ENCODE measurements at places on chromosomes 6 and 20. TPM values are rescaled to one million over a fixed set of nuclear protein-coding genes. Genes with fewer than 3 reads are reported as not detected.

DNA sequence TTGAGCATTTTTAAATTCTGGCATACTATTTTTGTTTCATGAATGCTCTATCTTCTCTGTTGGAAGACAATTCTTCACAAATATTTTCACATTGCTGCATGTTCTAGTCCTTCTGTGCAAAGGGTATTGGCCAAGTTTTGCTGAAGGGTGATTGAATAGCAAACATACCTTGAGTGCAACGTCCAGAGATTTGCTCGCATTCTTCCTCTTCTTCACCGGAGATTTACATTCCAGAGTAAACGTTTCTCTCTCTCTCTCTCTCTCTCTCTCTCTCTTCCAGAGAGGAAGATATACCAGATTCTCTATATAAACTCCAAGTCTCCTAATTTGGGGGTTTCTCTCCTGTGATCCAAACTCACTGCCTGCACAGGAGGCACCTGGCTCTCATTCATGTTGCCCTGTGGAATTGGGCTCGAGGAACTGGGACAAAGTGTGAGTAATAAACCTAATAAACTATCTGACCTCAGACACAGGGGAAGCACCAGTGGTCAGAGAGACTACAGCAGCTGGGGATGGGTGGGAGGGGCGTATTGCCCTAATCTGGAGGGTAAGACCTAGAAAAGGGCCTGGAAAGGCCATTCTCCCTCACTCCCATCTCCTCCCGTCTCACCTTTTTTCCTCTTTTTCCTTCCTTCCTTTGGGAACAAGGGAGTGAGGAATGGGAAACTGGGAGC is 1.1 kb upstream of the TREML1 start:
- no peak for DNase-seq

- DNase-seq, result no peak
These were observed 193.3 kb downstream of the UTRN start for GRCh38 chr6:144478483-144478882.

GRCh38 chr20:5932796-5933195 is 17.5 kb downstream of the TRMT6 start:
- DNase-seq, result no peak

DNA sequence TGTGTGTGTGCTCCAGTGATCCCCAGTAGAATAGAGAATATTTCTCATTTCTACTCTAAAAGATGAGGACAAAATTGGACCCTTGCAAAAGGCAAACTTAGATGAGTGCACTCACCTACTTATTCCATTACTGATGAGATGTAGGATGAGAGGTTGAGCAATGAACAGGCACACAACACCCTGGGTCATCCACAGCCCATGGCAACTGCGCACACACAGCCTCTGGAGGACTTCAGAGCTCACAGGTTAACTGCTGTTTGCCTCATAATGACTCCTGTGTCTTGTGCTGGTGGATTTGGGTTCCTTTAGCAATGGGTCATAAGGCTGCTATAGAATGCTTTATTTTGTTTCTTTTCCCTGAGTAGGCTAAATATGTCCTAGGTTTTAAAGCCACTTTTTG is 103.6 kb upstream of the TNFAIP3 start:
- DNase-seq, result no peak

DNA sequence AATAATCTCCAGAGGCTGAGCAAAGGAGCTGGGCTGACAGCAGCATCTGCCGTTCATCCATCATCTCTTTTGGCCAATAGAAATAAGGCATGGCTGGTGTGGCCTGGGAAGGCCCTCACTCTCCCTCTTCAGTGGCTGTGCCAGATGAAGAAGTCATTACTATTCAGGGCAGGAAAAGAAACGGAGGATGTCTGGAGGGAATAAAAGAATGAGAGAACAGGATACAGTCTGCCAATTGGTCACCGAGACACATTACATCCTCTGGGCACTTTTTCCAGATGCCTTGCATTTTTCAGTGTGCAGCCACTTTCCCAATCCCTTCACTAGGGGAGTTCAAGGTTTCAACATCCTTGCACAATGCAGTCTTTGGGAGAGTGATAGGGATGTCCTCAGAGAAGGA is 32.2 kb upstream of the VGLL2 start:
- DNase-seq, result no peak

GRCh38 chr20:63441136-63442099 is 31.0 kb downstream of the KCNQ2 start:
- no peak for DNase-seq

DNA sequence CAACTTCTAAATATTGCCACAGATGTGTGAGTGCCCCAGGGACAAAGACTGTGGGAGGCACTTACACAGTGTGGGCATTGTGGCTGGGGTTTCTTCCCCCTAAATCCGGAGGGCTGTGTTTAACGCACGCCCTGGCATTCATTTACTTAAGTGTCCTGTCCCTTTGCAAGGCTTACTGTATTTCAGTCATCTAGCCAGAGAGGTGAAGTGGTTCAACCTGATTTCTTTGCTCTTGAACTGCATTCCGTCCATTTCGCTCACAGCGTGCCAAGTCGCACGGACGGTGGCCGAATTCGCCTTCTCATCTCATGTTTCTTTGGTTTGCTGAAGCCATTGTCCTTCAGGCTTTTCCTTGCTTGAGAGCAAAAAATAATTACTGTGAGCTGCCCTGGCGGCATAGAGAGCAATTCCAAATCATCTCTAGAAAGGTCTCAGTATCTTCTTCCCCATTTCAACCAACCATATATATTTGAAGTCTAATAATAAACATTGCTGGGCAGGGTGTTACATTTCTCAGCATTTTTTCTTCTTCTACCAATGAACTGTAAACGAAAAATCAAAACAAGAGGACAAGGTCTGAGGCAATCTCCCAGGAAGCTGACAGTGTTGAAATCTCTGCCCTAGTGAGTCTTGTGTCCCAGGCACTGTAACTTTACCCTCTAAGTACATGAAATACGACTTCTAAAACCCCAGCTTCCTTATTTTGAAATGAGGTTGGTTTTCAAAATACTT is 16.9 kb downstream of the SYTL3 start:
- DNase-seq, result peak; percentile 14

- DNase-seq, result no peak
These were observed 86.8 kb downstream of the ARHGAP18 start for GRCh38 chr6:129623008-129623732.

DNA sequence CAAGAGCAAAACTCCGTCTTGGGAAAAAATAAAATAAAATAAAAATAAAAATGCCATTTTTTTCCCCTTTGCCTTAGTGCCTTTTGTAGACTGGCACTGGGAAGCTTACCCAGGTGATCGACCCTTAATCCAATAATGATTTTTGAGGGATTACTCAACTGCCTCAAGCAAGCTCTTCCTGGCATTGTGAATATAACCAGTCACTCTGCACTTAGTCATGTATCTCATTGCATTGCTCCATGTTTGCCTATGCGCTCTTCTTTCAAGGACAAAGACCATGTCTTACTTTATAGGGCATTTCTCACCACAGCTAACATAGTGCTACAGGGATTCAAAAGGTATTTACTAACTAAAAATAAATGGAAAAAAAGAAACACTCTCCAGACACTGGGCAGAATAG is 13.0 kb downstream of the GFOD1 start:
- DNase-seq, result no peak

DNA sequence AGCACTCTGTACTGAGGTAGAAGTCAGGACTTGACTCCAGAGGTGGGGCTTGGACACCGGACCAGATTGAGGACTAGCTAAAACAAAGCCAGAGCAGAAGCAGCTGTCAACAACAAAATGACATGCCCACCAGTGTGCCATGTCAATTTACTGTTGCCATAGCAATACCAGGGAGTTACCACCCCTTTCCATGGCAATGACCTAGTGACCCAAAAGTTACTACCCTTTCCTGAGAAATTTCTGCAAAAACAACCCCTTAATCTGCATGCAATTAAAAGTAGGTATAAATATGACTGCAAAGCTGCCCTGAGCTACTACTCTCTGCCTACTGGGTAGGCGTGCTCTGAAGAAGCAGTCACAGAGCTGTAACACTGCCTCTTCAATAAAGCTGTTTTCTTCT is 21.0 kb downstream of the MAP3K5 start:
- no peak for DNase-seq

GRCh38 chr6:123329337-123329736 is 307.4 kb downstream of the TRDN start:
- DNase-seq, result no peak

DNA sequence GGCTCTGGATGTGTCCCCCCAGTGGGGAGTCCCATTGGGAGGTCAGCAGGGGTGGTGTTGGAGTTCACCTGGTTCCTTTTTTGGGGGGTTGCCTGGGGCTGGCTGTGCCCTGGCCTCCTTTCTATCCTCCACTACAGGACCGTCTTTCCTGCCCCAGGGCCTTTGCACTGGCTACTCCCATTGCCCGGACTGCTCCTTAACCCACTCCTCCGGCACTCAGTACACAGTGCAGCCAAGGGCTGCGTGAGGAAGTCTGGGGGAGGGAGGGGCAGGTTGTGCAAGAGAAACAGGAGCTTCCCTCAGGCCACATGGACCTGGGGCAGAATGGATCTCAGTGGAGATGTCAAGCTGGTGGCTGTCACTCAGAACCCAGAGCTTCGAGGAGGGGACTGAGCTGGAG is 429.3 kb upstream of the SULF2 start:
- DNase-seq, result no peak

DNA sequence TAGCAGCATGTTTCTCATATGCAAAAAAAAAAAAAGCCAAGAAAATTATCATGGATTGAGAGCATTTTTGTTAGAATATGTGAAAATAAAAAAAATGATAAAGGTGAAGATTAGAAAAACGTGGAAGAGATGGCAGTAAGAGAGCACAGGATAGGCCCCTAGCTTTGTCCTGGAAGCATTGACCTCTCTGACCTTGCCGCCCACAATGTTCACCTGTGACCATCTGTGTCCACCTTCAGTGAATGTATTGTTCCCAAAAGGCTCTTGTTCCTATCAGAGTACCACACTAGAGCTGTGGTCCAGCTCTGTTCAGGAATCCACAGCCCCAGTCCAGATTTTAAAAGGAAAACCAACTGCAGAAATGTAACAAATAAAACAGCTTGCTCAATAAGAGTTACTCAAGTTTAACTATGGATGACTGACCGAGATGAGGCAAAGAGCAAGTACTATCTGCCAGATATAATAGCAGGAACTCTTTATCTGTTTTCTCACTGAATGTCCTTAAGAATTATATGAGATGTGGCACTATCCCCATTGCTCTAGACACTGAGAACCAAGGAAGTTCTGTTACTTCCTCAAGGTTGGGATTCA is 287.7 kb upstream of the STXBP5 start:
- no peak for DNase-seq

GRCh38 chr20:45344168-45344860 is 3.9 kb downstream of the SDC4 start:
- DNase-seq, result peak; percentile 55

DNA sequence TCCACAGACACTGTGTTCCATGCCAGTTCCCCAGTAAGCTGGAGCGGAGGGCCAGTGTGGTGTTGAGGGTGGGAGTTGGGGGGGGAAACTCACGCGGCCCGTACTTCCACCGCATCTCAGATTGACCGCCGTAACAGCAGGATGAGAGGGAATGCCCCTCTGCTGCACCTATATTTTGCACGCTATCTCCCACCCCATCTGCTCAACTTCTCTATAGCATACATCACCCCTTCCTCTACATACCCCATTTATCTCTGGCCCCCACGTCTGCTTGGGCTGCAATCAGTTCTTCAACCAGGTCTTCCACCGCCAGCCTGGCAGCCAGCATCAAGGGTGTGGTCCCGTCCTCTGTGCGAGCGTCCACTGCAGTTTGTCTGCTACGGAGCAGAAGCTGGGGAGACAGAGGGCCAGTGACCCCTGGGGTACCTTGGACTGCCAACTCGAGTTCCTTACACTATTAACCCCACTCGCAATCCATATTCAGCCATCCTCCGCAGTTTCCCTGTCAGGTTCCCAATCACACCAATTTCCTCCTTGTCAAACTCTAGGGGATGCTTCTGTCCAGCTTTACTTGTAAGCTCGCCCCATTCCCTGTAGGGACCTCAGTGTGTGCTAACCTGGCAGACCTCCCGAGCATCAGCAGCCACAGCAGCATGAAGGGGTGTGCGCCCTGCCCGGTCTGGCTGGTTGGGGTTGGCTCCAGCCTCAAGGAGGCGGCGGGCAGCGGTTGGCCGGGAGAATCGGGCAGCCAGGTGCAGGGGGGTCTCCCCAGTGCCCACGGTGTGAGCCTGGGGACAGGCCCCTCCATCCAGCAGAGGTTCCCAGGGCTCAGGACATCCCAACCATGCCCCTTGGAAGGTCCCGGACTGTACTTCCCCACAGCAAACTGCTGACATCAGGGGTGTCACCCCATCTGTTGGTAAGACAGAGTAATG is 4.5 kb upstream of the GPSM3 start:
- DNase-seq, result peak; percentile 47

DNA sequence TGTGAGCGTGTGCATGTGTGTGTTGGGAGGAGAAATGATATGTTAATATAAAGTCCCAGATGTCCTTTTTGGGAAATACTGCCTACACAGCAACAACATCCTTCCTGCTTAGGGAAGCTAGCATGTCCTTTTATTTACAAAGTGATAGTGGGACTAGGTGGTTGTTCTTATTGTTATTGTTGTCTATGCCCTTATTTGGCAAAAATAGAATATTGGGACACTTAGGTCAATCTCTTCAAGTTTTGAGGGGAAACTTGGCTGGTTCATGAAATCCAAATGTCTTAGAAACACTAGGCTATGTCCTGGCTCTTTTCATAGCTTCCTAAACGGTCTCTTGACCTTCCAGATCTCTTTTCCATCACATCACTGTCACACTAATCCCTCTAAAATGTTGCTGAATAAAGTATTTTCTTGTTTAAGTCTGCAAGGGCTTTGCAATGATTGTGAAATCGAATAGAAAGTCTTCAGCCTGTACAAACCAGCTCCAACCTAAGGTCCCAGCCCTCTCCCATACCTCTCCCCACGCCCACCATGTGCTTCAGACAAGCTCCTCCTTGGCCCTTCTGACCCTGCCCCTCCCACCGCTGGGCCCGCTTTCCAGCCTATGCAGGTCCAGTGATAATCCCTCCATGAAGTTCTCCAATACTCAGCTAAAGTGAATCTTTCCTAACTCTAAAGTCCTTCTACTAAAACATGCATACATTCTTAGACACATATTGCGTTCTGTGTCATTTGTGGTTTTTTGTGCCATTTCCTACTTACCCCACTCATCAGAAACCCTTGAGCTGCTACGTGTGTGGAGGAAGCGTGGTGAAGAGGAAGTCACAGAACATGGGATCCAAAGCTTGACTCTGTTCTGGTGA is 205.1 kb downstream of the LY86 start:
- DNase-seq, result no peak

DNA sequence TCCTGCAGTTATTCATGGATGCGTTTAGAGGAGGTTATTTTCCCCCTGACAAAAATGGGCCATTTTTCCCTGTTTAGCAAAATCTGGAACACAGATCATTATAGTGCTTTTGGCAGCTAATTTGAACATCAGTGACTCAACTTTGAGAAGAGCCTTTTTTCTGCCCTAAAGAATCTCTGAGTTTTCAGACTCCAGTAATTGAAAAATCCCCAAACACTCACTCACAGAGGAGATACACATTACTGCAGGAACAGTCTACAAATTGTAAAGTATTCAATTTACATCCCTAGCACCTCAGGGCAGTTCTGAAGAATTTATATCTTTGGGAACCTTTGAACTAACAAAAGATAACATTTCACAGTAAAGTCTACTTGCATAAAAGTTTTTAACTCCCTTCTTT is 966.6 kb upstream of the SLC35B3 start:
- DNase-seq, result no peak

Gene LAMA4
- total RNA-seq, result 35.1 TPM

Gene PHACTR1
- 1.7 TPM for total RNA-seq

Gene GLP1R
- not detected for total RNA-seq

Gene HLA-DPA1
- total RNA-seq, result 18.7 TPM

Gene SLC17A1
- not detected for total RNA-seq

Gene GRIK2
- total RNA-seq, result 0.72 TPM

Gene ZC2HC1B
- not detected for total RNA-seq

Gene CGA
- not detected for total RNA-seq

Gene C20orf204
- total RNA-seq, result 0.29 TPM

Gene MYCT1
- 1.9 TPM for total RNA-seq
